ENCODE measurements at places on chromosomes 13 and 19. TPM values are rescaled to one million over a fixed set of nuclear protein-coding genes. Genes with fewer than 3 reads are reported as not detected.

GRCh38 chr19:49987159-49987698 is 26.3 kb upstream of the SIGLEC11 start:
- no peak overlapping the region for H3K4me3 ChIP-seq
- no peaks in the 10 kb centered on the region for H3K27me3 ChIP-seq
- H3K27ac ChIP-seq = no peak overlapping the region
- peaks cover 25% of the 10 kb centered on the region for H3K36me3 ChIP-seq
- H3K4me1 ChIP-seq = no peaks in the 10 kb centered on the region

ZNF99 gene
- polyA plus RNA-seq = not detected

RFX1 gene
- polyA plus RNA-seq = 3.1 TPM

CEACAM19 gene
- not detected for polyA plus RNA-seq

NKPD1 gene
- polyA plus RNA-seq = 0.20 TPM

DMPK gene
- 1.6 TPM for polyA plus RNA-seq

Measured in CD8-positive, alpha-beta memory T cell (primary cell).